ENCODE measurements at places on chromosomes 2 and 18. TPM values are rescaled to one million over a fixed set of nuclear protein-coding genes. Genes with fewer than 3 reads are reported as not detected.

GRCh38 chr2:56934866-56935265 is 751.1 kb downstream of the CCDC85A start:
- no peak for DNase-seq

GRCh38 chr18:6956999-6957398 is 160.6 kb downstream of the LAMA1 start:
- no peak for DNase-seq

Gene OR6B2
- total RNA-seq: not detected

Gene IL1R1
- total RNA-seq: 5.5 TPM

DNA sequence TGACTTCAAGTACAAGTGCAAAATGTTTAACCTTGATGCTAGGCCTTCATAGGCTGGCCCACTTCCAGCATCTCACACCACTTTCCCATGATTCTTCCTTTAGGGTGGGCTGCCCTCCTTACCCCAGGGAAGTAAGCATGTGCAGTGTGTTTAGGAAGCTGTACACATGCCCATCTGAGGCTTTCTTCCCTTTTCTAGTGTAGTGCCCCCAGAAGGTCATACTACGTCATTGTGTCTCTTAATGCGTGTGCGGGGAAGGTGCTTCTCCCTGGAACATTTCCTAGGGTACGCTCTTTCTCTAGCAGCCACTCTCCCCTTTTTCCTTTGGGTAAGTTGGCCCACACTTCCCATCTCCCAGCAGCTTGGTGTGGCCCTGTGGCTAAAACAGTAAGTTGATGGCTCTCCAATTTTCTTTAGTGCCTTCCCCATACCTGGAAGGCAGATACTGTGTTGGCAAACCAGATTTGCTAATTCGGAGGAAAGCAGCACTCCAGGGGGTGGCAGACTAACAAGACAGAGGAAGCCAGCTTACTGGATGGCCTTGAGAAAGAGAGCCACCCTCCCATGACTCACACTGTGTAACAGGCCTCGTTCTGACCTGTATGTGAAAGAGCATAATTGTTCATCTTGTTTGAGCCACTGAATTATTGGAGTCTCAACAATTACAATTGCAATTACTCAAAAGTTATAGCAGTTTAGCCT is 1.1 kb upstream of the SULT6B1 start:
- peak; percentile 63 for DNase-seq

Gene ALKAL2
- total RNA-seq: not detected

- no peak for DNase-seq
These were observed 50.7 kb upstream of the B3GNT7 start for GRCh38 chr2:231344851-231345250.

DNA sequence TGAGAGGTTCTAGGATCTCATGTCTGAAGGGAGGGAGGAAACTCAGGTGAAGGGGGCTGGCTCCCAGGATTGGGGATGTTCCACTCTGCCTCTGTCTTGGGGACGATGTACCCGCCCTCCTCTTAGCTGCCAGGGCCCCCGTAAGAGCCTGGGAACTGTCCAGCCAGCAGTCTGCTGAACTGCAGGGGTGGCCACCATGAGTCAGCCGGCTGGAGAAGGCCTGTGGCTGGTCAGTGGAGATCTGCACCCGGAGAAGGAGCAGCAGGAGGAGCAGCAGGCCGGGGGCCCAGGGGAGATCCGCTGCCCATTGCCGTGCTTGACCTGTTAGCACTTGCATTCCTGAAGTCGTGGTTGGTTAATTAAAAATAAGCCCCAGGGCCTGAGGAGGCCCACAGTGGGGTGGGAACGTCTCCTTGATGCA is 180.3 kb downstream of the TFCP2L1 start:
- DNase-seq: no peak

GRCh38 chr18:35680139-35680551 is 98.6 kb downstream of the GALNT1 start:
- DNase-seq: peak; percentile 58

DNA sequence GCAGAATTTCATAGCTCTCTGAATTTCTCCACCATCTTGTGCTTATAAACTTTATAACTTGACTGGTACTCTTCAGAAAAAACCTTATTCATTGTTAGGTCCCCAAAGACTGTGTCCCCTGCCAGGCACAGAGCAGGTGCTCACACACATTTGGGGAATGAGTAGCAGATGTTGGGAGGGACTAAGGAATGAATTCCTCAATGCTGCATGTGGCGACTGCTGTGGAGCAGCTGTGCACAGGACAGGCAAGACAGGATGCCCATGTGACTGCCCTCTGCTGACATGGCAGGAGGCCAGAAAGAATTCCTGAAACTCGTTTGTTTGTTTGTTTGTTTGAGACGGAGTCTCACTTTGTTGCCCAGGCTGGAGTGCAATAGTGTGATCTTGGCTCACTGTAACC is 122.3 kb upstream of the ITGA6 start:
- no peak for DNase-seq

Gene ARHGAP28
- total RNA-seq: 23.4 TPM

Gene SLC19A3
- total RNA-seq: not detected

- DNase-seq: no peak
These were observed 7.4 kb downstream of the THNSL2 start for GRCh38 chr2:88177556-88177955.

All from endothelial cell of umbilical vein (primary cell).